ENCODE measurements at places on chromosomes 13 and 19. TPM values are rescaled to one million over a fixed set of nuclear protein-coding genes. Genes with fewer than 3 reads are reported as not detected.

PDX1 gene
- total RNA-seq = not detected

ZNF836 gene
- 3.3 TPM for total RNA-seq

SBK2 gene
- total RNA-seq = not detected

PSG3 gene
- not detected for total RNA-seq

C5AR2 gene
- not detected for total RNA-seq

SCGB2B2 gene
- total RNA-seq = under 0.01 TPM

ZNF763 gene
- 0.57 TPM for total RNA-seq

PLA2G4C gene
- total RNA-seq = 6.7 TPM

CATSPERD gene
- total RNA-seq = not detected

ZFP82 gene
- 4.4 TPM for total RNA-seq

PPFIA3 gene
- 3.1 TPM for total RNA-seq

BRSK1 gene
- 1.7 TPM for total RNA-seq

Measured in placental pericyte (primary cell).